Heart left ventricle (tissue), 16 donors: ENCODE measurements at places on chromosomes 1 and 21.

DNA sequence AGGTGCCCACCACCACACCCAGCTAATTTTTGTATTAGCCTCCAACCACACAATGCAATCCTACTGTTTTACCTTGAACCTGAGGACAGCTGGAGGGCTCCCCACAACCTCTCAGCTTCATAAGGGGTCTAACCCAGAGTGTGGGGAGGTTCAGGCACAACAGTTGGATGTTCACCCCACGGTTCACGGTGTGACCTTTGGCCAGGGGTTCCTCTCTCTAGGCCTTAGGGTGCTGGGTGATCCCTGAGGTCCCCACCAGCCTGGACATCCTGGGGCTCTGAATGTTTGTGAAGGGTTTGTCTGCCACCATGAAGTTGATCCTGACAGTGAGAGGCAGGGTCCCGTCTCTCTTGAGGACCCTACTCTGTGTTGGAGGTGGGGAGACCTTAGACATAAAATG is 3.9 kb downstream of the ACOT11 start:
- no peaks in the 10 kb centered on the region for H3K36me3 ChIP-seq
- peak overlapping the region; percentile 35 for H3K27ac ChIP-seq
- H3K27me3 ChIP-seq, result no peaks in the 10 kb centered on the region
- no peak overlapping the region for H3K4me3 ChIP-seq
- DNase-seq, result no peak

- H3K4me3 ChIP-seq, result no peak overlapping the region
- H3K36me3 ChIP-seq, result peaks cover 15% of the 10 kb centered on the region
- DNase-seq, result no peak
Observed at GRCh38 chr1:91689641-91690481, 189.2 kb downstream of the CDC7 start.

GRCh38 chr1:98104289-98104688 is 183.5 kb upstream of the DPYD start:
- no peaks in the 10 kb centered on the region for H3K4me1 ChIP-seq
- no peak overlapping the region for H3K27ac ChIP-seq
- no peaks in the 10 kb centered on the region for H3K36me3 ChIP-seq
- no peaks in the 10 kb centered on the region for H3K27me3 ChIP-seq
- no peak for DNase-seq

- H3K4me3 ChIP-seq, result no peak overlapping the region
- no peak overlapping the region for H3K27ac ChIP-seq
- H3K27me3 ChIP-seq, result no peaks in the 10 kb centered on the region
- no peaks in the 10 kb centered on the region for H3K4me1 ChIP-seq
- DNase-seq, result no peak
- no peaks in the 10 kb centered on the region for H3K36me3 ChIP-seq
Observed at GRCh38 chr1:198829944-198830343, 191.1 kb downstream of the PTPRC start.
